ENCODE measurements at places on chromosomes 5 and 9. TPM values are rescaled to one million over a fixed set of nuclear protein-coding genes. Genes with fewer than 3 reads are reported as not detected.

DNA sequence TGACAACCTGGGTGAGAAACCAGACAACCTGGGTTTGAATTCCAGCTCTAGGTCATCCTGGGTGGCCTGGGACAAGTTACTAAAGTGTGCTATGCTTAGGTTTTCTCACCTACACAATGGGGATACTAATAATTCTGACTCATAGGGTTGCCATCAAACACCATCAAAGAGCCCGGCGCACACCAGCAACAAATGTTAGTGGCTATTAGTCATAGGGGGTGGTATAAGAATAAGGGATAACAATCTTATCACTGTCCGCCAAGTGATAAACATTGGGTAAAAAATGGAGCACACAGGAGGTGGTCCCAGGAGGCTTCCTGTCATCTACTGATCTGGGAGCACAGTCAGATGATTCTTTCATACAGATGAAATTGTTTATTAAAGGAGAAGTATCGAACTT, 61.4 kb upstream of the AFAP1L1 start:
- no peaks in the 10 kb centered on the region for H3K36me3 ChIP-seq
- H3K4me1 ChIP-seq = no peaks in the 10 kb centered on the region
- DNase-seq = no peak
- peaks cover 6% of the 10 kb centered on the region for H3K27me3 ChIP-seq
- no peak overlapping the region for H3K4me3 ChIP-seq

DNA sequence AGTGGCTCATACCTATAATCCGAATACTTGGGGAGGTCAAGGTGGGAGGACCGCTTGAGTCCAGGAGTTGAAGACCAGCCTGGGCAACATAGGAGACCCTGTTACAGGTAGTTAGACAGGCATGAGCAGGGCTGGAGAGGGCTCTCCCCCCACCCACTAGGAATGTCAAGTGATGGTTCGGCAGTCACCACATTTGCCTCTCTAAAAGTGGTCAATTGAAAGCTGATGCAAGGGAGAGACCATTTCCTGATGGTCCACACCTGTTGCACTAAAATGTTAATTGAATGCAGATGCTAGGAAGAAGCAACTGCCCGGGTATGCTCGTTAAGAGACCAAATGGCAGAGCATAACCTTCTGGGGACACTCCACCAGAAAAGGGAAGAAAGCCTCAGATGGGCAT, 82.7 kb downstream of the SFXN1 start:
- peaks cover 4% of the 10 kb centered on the region for H3K27me3 ChIP-seq
- H3K36me3 ChIP-seq = no peaks in the 10 kb centered on the region
- H3K27ac ChIP-seq = no peak overlapping the region
- H3K4me3 ChIP-seq = no peak overlapping the region
- DNase-seq = no peak

DNA sequence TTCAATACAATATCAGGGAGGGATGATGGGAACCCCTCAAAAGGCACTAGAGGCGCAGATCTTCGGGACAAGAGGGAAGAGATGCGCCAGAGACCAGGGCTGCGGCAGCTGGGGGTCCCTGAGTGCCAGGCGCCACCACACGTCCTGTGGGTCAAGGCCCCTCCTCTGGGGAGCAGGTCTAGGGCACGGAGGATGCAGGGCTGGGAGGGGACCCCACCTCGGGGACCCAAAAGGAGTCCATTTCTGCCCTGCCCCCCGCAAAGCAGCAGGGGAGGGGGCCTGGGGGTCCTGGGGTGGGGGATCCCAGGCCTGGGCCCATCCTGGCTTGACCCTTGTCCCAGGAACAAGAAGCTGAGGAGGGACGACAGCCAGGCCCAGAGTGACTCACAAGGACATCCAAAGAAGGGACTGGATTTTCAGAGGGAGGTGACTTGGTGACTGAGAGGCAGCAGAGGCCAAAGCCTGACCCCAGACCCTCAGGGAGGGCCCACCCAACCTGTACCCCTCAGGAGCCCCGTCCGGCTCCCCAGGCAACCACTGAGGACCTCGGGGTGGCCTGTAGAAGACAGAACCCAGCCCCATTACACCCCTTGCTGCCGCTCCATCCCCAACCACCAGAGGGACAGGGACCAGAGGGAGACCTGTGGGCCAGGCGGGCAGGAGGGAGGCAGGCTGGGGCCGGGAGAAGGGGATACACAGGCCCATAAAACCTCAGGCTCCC, 54.2 kb downstream of the LRSAM1 start:
- no peak for DNase-seq
- H3K27me3 ChIP-seq = no peaks in the 10 kb centered on the region
- H3K4me1 ChIP-seq = no peaks in the 10 kb centered on the region
- no peak overlapping the region for H3K27ac ChIP-seq

GRCh38 chr9:81609782-81610739, 79.3 kb downstream of the TLE1 start:
- no peaks in the 10 kb centered on the region for H3K4me1 ChIP-seq
- no peaks in the 10 kb centered on the region for H3K27me3 ChIP-seq
- no peak overlapping the region for H3K27ac ChIP-seq
- DNase-seq = no peak

DNA sequence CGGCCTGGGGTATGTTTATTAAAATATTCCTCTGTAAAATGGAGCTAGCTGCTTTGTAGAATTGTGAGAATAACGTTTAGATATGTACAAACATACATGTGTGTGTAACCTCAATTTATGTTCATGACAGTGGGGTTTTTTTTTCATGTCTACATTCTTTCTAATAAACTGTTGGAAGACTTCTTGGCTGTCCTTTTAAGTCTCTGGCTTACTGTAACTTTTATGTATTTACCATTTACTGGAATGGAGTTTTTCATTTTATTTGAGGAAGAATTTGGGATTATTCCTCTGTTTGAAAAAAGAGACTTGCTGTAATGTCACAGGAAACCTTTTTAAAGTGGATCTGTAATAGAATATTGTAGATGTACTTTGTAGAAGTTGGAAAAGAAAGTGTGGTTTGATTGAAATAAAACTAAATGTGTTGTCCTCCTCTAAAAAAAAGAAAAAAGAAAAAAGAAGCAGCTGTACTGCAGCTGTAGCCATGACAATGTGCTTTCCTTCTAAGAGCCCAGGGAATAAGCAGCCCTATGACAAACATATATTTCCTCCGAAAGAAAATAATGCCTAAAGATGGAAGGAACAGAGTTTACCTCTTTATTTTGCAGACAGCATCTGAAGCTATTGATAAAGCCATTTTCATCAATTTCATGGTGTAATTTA, 71.2 kb upstream of the FREM1 start:
- H3K4me1 ChIP-seq = no peaks in the 10 kb centered on the region
- no peak overlapping the region for H3K4me3 ChIP-seq
- no peak overlapping the region for H3K27ac ChIP-seq

DNA sequence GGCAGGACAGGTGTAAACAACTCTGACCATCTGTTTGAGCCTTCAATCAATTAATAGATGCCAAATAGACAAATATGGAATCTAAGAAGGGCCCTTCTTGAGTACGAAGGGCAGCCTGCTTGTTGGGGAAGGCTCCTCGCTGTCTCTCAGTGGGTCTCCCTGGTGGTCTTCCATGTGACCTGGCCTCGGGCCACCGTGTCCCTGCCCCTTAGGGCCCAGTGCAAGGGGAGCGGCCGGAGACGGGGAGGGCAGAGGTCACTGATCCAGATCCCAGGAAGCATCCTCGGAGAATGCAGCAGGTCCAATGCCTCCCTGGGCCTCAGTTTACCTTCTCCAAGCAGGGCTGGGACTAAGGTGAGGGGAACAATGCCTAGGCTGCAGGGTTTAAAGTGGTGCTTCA, 2.5 kb downstream of the DBH start:
- no peaks in the 10 kb centered on the region for H3K36me3 ChIP-seq
- no peak overlapping the region for H3K4me3 ChIP-seq
- DNase-seq = no peak

DNA sequence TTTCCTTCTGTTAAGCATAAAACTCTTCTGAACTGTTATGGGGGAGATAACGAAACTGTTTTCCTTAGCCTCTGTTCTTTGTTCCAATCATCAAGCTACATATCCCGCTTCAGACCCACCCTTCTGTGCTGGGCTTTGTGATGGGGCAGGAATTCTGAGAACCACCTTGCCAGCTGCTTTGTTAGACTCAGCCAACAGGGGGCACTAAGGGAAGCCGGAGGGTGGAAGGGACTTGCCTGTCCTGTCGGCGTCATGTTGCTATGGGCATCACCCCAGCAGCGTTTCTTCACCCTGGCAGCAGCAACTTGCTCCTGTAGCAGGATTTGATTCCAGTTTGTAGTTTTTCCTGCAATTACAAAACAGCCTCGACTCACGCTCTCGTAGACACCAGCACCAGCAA, 169.1 kb downstream of the CAAP1 start:
- no peaks in the 10 kb centered on the region for H3K4me1 ChIP-seq
- H3K4me3 ChIP-seq = no peak overlapping the region
- H3K27me3 ChIP-seq = no peaks in the 10 kb centered on the region
- no peaks in the 10 kb centered on the region for H3K36me3 ChIP-seq

The MZB1 gene
- 1.3 TPM for polyA plus RNA-seq

- H3K4me3 ChIP-seq = no peak overlapping the region
- H3K4me1 ChIP-seq = no peaks in the 10 kb centered on the region
- no peaks in the 10 kb centered on the region for H3K27me3 ChIP-seq
- DNase-seq = no peak
- H3K36me3 ChIP-seq = no peaks in the 10 kb centered on the region
These were observed 520.3 kb downstream of the DTWD2 start for GRCh38 chr5:118468085-118468484.

The ZDHHC11 gene
- 41.0 TPM for polyA plus RNA-seq

Measured in large intestine (tissue), 12 donors.